Vagina (tissue), 2 donors: ENCODE measurements at places on chromosomes 5 and 9.

GRCh38 chr5:17163221-17163620, 54.2 kb upstream of the BASP1 start:
- no peak for DNase-seq

DNA sequence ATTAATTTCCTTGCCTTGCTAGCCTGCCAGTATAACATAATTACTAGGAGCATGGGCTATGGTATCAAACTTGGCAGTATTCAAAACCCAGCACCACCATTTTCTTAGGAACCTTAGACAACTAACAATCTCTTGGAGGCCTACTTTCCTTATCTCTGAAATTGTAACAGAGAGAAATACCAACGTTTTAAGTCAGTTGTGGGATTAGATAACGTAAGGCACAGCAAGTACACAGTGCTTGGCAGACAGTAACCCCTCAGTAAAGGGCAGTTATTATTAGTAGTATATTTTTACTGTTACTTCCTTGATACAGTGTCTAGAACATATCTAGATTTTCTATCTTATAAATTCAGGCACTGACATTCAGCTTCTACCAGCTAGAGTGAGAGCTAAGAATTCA, 309.6 kb downstream of the ACTL7B start:
- no peak for DNase-seq

DNA sequence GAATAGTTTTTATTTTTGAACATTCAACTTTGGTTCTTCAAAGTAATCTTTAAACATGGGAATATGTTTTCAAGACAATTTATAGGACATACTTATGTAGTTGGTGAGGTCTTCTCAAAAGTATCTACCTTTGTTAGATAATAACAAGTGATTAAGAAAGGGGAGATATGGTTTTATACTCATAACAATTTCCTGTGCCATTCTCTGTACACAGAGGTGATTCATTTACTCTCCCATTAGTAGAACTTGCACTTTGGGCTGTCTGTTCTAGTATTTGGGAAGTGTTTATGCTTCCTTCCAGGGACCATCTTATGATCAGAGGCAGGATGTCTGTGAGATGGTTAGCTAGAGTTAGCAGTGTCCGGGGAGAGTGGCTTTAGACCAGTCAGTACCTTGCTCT, 15.2 kb downstream of the LSM11 start:
- no peak for DNase-seq

- no peak for DNase-seq
Observed at GRCh38 chr9:111949919-111950318, 53.3 kb downstream of the UGCG start.
